ENCODE measurements at places on chromosomes 4 and X. TPM values are rescaled to one million over a fixed set of nuclear protein-coding genes. Genes with fewer than 3 reads are reported as not detected.
A peak's percentile ranks its signal among the peaks of the same experiment; 100 is the strongest.

The LAMP2 gene
- total RNA-seq: 80.0 TPM

The TCEAL6 gene
- not detected for total RNA-seq

The TLR2 gene
- total RNA-seq: 6.8 TPM

The UGT2B17 gene
- total RNA-seq: 1.3 TPM

The F8 gene
- 8.0 TPM for total RNA-seq

The ZCCHC12 gene
- not detected for total RNA-seq

The ATP2B3 gene
- not detected for total RNA-seq

The C4orf50 gene
- total RNA-seq: not detected

The AMBN gene
- total RNA-seq: not detected

The VEGFC gene
- 0.65 TPM for total RNA-seq

The SMAD1 gene
- total RNA-seq: 43.8 TPM

The ODAPH gene
- total RNA-seq: not detected

The ERAS gene
- total RNA-seq: not detected

The VCX3A gene
- total RNA-seq: not detected

GRCh38 chr4:31793907-31794306 lies 1073.7 kb downstream of the PCDH7 start:
- no peak for DNase-seq

DNA sequence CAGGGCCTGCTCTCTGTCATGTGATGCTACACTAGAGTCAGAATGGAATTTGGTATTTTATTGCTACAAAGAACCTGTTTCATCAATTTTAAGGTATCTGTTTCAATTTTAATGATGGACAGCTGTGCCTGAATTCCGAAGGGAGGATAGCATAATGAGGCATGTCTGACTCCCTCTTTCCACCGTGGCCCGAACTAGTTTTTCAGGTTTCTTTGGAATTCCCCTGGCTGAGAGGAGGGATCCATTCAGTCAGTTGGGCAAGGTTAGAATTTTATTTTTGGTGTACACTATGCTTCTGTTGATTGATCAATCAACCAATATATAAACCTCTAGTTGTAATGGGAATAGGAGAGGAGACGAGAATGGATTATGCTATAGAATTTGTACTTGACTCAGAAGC lies 761.8 kb downstream of the FAM133A start:
- DNase-seq: no peak

DNA sequence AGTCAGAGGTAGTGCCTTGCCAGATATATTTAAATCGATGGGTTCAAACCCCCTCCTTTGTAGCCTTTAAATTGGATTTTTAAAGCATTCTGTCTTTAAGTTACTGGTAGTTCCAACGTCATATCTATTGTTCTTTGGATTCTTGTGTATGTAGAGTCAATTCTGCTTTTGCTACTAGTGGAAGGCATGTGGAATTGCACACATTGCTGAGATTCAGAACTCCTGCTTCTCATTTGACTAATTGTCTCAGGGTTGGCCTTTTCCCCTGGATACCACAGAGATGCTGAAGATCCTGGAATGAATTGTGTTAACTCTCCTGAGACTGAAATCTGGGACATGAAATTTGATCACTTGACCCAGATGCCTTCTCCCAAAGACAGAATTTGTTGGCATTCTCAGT lies 328.3 kb upstream of the RPS6KA3 start:
- DNase-seq: no peak

GRCh38 chrX:147738265-147738664 lies 173.5 kb upstream of the FMR1 start:
- no peak for DNase-seq

GRCh38 chr4:94452476-94453371 lies 982 bp downstream of the PDLIM5 start:
- peak; percentile 48 for DNase-seq

- DNase-seq: peak; percentile 36
These were observed at the start of gene FGF2 for GRCh38 chr4:122826553-122827257. TSS of gene FGF2 (plus strand) at chr4:122826831. CDS start at chr4:122827175, 344 bp downstream.

DNA sequence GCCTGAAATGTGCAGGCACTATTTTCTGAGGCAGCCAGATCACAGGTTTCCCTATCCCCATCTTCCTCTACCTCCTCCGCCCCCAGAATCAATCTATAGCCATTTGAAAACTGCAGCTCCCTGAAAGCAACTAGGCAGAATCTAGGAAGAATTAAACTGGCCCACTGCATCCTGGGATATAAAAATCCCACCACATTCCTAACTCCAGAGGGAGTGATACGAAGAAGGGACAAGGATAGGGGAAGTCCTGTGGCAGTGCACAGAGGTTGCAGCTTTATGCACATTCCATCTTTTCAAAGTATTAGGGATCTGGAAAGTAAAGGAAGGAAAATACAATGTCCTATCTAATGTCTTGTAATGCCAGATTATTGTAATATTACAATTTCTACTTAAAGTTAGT lies 18.3 kb upstream of the HERC3 start:
- no peak for DNase-seq

- DNase-seq: no peak
These were observed 230.5 kb upstream of the LCORL start for GRCh38 chr4:18252052-18252451.

DNA sequence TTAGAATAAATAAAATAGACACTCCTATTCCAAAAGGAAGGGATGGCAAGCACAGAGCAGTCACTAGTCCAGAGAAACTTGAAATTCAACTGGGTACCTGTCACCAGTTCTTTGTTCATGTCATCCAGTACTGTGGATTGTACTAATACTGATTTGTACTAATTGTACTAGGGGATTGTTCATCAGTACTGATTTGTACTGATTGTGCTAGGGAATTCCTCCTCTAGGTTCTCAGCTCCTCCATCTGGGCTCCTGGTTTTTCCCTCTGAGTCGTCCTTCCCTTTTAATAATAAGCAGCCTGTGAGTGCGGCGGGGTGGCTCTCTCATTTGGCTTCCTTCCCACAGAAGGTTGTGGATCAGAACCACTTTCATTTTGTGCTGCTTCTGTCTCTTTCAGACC lies 31.0 kb upstream of the SOD3 start:
- DNase-seq: no peak

DNA sequence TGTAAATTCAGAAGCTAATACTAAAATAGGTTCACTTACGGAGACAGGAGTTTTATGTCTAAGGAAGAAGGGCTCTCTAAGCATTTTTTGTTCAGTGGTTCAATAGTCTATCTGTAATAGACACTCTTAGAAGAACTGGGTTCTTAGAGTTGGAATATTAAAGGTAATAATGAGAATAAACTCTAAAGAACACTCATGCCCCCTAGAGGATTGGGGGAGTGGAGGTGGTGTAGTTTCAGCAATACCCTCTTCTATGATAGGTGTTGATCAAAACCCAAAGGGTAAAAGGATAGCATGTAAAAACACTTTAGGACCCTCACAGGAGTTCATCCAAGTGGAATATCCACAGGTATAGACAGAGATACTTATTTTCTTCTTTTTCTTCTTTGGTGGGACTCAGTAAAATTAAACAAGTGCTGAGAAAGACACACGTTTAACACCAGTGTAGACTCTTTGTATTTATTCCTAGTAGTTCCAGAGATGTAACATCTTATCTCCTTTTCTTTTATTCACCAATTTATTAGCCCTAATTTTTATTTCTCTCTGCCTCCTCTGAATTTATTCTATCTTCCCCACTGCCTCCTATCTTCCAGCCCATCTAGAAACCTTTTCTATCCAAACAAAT lies 25.7 kb upstream of the MND1 start:
- no peak for DNase-seq

GRCh38 chrX:121570072-121570841 lies 522.8 kb downstream of the GLUD2 start:
- no peak for DNase-seq

DNA sequence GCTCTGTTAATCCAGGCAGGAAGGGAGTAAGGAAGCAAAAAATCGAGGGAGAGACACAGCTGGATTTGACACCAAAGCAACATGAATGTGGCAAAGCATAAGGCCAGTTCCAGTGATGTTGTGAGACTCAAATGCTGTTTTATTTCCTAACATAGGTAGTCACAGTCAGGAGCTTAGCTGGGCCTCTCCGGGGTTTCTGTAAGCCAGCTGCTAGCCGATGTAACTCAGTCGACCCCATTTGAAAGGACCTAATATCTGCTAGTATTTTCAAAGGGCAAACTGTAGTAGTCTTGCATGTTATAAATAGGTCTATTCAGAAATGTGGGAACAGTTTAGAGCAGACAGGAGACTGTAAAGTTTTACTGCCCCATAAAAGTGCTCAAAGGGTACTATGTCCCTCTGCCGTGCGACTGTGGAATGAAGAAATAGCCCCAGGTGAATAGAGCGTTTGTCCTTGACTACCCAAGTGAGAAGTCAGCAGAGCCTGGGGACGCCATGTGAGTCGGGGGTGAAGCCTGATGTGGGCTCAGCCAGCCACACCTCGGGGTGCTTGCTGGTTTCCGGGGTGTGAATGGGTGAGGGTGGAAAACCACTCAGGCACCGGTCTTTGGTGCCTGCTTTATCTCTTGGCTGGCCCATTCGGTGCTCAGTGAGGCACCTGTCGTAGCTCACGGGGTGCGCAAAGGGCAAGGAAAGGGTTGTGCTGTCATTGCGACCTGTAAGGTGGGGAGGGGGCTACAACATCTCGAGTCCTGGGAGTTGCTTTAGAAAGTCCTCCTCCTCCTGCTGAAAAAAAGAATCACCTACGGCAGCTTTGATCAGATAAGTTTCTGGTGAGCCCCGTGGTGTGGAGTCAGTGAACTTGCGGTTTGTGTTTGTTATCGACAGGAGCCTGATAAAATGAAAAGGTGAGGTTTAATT lies 745 bp downstream of the TRIM2 start:
- no peak for DNase-seq

DNA sequence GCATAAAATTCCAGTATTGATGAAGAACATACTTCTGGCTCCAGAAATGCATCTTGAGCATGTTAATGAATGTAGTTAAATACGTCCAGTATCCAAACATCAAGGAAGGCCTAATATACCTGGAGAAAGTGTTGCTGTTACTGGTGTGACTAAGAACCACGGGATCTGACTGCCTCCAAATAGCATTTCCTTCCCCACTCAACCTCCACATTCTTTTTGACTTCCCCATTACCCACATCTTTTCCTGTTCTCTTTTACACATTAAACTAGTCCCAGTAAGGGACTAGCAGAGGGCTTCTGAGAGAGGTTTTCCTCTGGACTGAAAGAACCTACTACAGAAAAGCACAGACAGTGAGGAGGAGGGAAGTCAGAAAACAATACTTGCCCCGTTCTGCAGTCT lies 482.8 kb upstream of the HTR2C start:
- DNase-seq: no peak

DNA sequence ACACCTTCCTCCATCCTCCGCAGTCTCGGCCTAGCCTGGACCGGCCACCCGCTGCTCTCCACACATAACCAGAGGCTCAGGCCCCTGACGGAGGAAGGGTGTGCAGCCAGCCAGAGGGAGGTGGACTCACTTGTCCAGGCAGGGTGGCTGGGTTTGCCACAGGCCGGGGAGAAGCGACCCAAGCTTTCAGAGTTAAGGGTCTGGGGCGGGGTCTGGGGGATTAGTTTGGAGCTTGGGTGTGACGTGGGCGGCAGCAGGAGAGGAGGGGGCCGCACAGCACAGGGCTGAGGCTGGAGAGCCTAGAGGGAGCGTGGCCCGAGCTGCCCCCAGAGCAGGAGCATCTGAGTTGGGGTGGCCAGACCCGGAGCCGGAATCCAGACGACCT lies 22.4 kb upstream of the CPLX1 start:
- no peak for DNase-seq

DNA sequence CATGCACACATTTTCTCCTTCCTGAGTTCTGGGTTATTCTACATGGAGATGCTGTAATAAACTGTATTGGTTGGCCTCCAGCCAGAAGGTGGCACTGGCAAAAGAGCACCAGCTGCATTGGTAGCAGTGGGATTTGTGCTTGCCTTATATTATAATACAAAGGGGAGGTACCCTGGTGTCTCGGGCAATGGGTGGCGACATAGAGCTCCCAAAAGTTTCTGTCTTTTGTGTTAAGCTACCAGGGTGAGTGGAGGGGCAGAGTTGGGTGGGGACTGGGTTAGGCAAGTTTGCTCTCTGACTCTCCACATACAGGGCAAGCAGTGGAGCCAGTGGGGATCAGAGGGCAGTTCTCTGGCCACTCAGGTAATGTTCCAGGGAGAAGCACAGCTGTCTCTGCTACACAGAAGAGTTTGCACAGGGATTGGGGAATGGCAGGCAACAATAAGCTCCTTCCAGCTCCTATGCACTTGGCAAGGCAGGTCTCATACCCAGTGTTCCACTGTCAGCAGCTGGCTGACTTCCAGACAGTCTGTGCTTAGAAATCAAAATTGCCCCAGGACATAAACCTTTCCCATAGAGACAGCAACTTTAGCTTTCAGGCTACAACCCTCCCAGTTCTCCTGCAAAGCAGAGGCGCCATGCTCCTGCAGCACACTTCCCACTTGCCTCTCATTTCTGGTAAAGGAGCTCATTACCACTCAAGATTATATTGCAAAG lies 463.9 kb upstream of the PCDH7 start:
- DNase-seq: no peak

DNA sequence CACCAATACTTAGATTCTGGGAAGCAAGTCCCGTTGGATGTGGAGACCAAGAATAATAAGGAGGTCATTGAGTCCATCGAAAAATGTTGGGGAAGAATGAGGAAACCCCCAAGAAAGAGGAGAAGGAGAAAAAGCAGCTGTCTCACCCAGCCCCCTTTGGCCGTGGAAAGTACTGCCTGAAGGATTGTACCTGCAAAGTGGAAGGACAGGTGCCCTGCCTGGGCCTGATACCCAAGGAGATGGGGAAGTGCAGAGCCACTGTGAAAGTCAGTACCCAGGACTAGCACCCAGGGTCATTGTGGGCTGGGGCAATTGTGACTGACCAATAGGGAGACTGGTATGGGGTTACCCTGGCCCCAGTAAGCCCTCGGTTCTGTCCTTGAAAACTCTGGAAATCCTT lies 13.8 kb upstream of the CFAP299 start:
- DNase-seq: no peak

DNA sequence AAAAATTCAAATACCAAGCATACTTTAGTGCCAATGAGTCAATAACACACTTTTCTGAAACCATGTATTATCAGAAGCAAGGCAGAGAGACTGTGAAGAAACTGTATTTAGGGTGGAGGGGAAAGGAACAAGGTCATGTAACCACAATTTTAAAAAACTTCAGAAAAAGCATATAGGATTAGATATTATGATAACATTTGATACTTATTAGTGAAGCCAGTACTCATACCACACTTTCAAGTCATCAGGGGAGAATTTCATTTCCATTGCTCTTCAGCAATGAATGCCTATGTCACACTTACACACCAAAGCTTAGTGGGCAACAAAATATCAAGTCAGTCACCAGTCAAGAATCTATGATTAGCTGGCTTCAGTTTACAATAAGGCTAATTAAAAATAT lies 602.2 kb downstream of the IL15 start:
- no peak for DNase-seq

DNA sequence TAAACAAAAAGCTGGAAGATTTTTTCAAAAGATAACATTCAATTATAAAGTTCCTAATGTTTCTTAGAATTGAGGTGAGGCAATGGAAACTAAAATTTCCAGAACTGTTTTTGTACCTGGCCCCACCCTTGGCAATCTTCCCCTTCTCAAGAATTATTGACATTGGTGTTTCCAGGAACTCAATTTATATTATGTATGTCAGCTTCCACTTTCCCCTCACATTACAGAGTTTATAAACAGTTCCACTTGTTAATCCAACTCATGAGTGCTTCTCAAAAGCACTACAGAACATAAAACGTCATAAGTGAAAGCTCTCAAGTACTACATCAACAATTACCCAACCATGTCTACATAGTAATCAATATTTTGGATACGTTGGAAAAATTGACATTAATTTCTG lies 107.4 kb downstream of the FAM13A start:
- no peak for DNase-seq

- no peak for DNase-seq
These were observed 9.3 kb downstream of the RNF4 start for GRCh38 chr4:2478229-2478628.
